SW480 (cell line): ENCODE measurements at places on chromosomes 1 and 21.

- no peak for DNase-seq
These were observed 59.2 kb downstream of the ETS2 start for GRCh38 chr21:38864964-38865363.

DNA sequence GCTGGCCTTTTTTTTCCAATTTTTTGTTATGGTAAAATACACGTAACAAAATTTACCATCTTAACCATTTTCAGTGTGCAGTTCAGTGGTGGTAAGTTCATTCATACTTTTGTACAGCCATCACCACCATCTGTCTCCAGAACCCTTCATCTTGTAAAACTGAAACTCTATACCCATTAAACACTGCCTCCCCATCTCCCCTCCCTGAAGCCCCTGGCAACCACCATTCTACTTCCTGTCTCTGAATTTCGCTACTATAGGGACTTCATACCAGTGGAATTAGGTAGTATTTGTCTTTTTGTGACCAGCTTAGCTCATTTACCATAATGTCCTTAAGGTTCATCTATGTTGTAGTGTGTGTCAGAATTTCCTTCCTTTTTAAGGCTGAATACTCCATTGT is 8.7 kb downstream of the PKNOX1 start:
- DNase-seq = no peak

GRCh38 chr1:224447251-224447650 is 12.7 kb upstream of the WDR26 start:
- no peak for DNase-seq

GRCh38 chr1:14482784-14483450 is 115.6 kb upstream of the KAZN start:
- DNase-seq = no peak

DNA sequence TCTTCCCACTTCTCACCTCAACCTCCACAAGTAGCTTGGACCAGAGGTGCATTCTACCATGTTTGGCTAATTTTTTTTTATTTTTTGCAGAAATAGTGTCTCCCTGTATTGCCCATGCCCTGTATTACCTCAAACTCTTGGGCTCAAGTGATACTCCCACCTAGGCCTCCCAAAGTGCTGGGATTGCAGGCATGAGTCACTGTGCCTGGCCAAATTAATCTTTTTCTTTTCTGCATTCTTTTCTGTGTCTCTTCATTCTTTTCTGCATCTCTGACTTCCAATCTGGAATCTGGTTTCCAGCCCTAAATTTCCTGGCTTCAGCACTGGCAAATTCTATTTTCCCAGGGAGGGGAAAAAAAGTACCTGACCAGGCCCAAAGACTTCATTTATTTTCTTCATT is 31.2 kb upstream of the TACSTD2 start:
- DNase-seq = no peak
